ENCODE measurements at places on chromosomes 7 and 10. TPM values are rescaled to one million over a fixed set of nuclear protein-coding genes. Genes with fewer than 3 reads are reported as not detected.

DNA sequence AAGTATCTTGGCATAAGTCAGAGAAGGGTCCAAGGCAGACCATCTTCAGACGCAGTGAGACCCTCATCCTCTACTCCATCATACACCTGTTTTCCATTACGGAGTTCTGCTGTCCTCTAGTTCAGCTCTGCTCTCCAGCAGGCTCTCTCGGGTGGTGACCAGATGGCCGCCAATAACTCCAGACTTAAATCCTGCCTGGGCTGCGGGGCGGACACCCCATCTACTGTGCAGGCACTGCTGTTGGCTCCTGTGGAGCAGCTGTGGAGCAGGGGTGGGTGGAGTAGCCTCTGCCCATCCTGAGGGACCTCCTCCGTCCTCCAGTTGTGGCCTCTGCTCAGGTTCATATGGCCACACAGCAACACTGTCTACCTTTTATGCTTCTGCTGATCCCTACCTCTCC lies 608.1 kb downstream of the SDK1 start:
- no peak for DNase-seq

DNA sequence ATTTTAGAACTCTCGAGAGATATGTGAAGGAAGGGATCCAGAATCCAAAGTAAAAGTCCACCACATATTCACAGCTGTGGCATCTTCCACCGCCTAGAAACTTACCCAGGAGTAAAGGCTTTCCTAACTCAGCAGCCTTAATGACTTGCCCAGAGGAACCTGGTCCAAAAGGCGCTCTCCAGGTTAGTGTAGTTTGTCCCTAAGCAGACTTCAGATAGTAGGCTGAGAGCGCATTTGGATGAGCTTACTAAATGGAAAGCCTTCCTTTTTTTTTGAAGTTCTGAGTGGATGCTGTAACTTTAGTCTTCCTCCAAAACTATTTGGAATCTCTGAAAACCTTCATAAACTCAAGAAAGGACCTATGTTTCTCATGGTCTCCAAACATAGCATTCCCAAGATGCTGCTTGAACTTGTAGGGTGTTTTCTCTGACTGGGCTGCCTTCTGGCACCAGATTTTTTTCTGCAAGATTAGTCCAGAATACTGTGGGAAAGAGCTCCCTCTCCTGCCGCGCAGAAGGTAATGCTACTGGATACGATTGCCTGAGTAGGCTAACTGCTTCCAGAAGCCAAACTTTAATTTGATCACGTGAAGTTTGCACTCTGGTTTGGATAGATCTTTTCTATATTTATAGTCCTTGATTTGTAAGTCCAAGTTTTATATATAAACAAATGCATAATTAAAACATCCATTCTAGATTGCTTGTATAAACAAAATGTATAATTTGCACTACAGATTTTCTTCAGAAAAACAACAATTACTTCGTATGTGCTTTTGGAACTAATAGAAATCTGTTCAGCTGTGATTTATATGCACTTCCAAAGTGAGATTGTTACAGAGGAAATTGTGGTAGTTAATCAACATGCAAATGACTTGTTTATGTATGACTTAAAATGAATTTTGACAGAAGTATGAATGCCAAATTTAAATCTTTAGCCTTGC lies 19.6 kb upstream of the GPR37 start:
- DNase-seq: peak; percentile 36

DNA sequence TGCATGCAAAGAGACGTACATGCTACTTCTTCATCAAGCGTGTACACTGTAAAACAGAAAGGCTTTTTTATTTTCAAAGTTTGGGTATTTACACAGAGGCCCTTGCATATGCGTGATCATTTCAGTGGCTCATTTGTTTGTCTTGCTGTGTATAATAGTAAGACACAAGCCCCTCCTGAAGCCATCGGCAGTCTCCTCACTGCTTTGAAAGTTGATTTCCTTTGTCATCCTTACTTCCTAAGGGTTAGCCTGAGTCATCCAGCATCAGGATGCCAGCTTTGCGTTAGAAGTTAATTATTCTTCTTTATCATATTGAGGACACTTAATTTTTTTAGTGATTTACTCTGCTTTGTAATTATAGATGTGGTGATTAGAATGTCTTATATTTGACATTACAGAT lies 72.5 kb upstream of the CTBP2 start:
- DNase-seq: no peak

GRCh38 chr7:82235713-82236112 lies 207.9 kb downstream of the CACNA2D1 start:
- DNase-seq: no peak

DNA sequence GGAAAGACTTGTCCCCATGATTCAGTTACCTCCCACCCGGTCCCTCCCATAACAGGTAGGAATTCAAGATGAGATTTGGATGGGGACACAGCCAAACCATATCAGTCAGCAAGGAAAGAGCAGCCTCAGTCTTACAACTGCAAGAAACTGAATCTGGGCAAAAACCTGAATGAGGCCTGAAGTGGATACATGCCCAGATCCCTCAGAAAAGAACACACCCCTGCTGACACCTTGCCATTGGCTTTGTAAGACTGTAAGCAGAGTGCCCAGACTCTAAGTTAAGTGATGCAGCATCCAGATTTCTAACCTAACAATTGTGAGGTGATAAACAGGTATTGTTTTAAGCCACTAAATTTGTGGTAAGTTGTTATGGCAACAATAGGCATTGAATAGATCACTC lies 670.8 kb downstream of the SORCS1 start:
- no peak for DNase-seq

The CDK14 gene
- total RNA-seq: not detected

DNA sequence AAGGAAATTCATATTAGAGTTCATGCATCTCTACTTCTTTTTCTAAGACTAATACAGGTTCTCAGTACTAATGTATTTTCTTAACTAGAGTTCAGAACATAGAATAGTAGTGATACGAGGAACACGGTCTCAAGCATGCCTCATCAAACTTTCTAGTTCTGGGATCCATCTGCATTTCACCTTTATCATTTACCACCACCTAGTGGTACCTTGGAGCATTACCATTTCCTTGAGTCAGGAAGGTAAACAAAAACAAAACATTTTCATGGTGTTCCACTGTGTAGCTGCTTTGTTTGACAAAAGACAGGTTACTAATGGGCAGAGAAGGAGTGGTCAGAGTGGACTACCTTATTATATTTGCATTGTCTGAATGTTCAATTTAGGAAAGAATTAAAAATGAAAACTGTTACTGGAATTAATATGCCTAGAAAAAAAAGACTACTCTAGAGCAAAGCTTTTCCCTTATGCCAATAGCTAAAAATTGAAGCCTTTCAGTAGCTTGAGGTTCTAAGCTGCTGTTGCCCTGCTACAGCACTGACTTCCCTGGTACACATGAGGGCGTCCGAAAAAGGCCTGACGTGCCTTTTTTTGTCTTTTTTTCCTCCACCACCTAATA lies 44.5 kb downstream of the STARD3NL start:
- peak; percentile 57 for DNase-seq

- DNase-seq: no peak
Measured at GRCh38 chr7:121385800-121386179, 10.3 kb downstream of the FAM3C start.

DNA sequence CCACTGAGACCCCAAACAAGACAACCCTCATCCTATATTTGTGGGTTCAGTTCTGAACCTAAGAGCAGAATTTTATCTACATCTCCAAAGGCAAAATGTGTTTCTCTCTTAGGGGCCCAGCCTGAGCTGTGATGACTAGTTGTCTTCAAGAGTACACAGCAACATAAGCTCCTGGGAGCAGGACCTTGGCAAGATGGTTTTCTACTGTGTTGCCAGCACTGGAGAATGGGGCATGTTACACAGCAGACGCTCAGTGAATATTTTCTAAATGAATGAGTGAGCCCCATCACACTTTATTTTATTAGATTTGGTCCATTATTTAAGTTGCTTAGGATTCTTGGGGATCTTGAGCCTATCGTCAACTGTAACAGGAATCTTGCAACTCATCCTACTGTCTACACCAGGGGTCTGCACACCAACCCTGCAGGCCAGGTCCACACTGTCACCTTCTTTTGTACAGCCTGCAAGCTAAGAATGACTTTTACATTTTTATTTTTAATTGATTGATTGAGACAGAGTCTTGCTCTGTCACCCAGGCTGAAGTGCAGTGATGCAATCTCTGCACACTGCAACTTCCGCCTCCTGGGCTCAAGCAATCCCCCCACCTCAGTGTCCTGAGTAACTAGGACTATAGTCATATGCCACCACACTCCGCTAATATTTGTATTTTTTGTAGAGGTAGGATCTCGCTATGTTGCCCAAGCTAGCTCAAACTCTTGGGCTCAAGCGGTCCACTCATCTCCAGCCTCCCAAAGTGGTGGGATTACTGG lies 347.1 kb downstream of the FGFR2 start:
- no peak for DNase-seq

DNA sequence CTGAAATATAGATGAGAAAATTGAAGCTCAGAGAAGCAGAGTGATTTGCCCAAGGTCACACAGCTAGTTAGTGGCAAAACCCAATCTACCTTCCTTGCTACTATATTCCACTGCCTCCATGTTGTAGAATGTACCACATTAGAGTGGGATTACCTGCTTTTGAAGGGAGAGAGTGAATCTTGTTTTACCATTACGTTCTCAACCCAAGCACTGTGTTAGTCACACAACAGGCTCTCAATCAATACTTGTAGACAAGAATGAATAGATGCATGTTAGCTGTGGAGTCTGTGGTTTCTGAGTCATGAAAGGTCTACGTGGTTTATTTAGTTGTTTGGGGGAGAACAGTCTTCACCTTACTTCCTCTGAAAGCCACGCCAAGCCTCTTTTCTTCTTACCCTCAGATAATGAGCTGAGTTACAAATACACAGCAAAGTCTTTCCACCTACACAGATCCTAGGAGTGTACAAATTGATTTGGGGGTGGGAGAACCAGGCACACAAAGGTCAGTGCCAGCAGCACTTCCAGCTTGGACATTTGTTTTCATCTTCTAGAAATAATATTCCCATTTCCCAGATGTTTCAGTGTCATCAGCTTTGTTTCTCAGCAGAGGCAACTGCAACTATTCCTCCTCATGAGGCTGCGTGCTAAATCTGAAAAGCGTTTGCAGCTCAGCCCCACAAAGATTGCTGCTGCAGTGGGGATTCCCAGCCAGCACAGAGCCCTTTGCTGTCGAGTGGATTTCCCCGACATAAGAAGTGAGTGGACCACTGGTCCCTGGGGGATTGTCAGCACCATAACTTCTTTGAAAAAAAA lies 71.5 kb upstream of the ADO start:
- DNase-seq: peak; percentile 80

DNA sequence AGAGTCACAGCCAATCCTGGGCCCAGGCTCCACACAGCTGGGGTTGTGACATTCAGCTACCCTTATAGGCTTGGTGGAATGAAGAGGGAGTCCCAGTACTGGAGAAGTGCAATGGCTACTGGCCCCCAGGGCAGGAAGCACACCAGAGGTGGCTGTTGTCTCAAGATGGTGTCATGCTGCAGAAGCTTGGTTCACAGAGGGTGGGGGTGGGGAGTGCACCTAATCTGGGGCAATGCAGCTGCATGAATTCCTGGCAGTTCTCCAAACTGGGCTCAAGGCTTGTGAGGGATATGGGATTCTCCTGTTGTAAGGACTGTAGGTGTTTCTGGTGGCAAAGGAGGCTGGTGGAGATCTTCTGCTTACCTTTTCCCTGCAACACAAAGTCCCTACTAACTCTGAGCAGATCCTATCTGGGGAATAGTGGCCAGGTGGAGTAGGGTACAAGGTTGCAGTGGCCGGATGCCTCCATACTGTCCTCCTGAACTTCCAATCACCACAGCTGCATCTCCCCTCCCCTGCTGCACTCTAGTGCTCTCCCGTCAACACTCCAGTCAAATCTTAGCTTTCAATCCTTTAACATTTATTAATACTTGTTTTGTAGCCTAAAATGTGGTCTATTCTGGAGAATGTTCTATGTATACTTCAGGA lies 27.4 kb upstream of the PLA2G12B start:
- DNase-seq: no peak

DNA sequence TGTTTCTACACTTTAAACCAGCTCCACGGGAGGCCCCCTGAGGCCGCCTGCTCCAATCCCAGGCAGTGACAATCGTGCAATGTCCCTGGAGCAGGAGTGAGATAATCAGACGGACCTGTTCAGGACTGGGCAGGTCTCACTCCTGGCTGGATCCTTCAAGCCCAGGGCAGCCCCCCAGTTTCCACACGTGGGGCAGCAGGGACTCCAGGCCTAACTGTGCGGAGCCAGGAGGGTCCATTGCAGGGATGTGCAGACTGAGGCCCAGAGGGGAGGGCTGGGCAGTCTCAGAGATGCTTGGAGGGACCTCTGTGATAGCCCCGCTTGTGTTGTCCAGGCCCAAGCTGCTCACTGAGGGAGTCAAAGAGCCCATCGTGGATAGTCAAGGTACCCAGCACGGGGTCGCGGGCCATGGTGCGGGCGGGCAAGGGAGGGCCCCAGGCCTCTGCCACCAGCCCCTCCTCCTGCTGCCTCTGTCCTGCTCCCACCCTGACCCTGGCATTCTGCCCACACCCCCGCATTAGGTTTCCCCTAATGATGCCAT lies 110.5 kb upstream of the KCTD7 start:
- no peak for DNase-seq

DNA sequence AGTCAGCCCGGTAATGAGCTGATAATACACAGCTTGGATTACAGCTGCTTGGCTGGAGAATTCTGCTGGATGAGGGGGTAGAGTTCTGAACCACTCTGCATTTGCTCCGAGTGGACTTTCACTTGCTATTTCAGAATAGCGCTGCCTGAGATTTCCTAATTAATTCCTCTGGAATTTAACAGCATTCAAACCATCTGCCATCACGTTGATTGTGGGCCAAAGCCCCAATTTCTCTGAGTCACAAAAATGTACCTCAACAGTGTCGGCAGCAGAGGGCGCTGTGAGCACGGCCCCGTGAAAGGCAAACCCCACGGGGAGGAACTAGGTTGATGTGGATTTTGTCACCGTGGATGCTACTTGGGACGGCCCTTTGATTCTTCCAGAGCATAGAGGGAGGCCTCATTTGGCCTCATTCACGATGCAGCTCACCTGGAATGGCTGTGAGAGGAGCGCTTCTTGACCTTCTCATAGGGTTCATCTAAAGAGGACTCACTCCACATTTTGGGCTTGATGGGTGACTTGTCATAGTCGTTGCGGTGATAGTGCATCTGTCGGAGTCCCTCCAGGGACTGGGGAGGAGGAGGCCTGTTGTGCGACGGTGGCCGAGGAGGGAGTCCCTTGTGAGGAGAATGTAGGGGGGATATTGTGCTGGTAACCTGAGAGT lies 73.3 kb downstream of the PRPF18 start:
- peak; percentile 75 for DNase-seq

- no peak for DNase-seq
Measured at GRCh38 chr10:128143531-128143930, 17.3 kb upstream of the MKI67 start.

Data from activated CD8-positive, alpha-beta T cell treated with anti-CD3 and anti-CD28 coated beads, Interleukin-2, amount 10 ng/mL, durations not matched to agents 7 days and 5 days (primary cell).